Activated T-helper 1 cell treated with Interleukin-2 at 50 U/mL for 16 hours (primary cell): ENCODE measurements at places on chromosomes 3 and 15.

DNA sequence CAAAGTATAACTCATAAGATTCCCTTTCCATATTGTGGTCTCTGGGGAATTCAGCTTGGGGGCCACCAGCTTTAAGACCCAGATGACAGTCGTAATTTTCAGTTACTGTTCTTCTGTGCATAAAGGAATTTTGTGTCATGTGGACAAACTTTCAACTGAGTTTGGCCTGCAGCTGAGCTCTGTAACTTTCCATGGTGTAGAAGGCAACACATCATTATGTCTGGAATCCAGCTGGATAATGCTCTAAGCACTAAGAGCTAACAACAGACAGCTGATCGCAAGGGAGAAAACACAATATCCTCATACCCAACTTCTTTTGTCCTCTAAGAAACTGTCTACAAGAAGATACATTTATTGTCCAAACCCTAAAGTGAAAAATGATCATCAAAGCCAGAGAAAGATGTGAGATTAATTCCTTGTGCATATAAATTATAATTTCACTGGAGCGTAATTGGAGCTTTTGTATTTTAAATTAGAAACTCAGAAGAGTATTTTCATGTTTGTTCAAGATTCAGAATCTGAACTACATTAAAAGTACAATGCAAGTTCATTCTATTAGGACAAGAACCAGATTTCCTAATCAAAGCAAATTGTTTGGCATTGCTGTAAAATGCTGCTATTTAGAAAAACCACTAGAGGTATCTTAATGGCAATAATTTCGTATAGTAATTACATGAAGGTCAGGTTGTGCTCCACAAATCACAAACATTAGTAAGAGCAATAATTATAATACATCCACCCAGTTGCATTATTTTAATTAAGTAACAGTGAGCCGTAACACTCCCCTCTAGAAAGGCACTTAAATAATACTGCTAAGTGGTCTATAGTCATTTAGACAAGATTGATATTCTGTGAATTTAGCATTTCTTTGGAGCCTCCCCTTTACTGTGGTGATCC, 218.8 kb downstream of the ATP8B4 start:
- DNase-seq = no peak

- DNase-seq = no peak
These were observed 640 bp downstream of the MB21D2 start for GRCh38 chr3:192917028-192917403.

DNA sequence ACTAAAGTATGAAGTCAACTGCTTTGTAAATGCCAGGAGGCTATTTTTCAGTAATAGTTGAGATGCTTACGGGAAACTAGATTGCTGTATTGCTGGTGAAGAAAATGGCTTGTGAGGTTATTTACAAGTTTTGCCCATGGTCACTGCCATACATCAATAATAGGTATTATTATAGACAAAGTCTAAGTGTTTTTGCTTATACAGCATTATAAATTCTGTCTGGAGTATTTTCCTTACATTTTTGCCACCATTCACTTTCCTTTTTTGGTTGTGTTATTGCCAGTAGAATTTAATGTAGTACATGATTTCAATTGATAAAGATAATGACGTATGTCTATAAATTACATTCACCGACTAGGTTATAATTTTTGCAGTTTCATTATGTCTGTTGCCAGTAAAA, 114.2 kb downstream of the CDIN1 start:
- DNase-seq = no peak

DNA sequence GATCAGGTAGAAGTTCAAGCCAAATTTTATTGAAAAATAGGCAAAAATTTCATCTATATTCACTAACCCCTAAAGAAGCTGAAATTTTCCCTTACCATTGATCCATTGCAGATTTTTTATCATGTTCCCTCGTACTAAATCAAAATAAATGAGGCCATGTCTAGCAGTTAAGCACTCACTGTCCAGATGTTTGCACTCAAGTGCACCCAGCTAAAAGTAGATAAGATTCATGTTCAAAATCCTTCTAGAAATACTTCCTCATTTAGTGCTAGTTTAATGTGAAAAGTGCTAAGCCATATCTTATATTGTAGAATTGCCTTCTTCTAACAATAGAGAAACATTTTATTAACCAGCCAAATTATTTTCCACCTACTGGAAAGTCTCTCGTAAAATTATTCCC, 164.7 kb upstream of the UBE2E2 start:
- DNase-seq = no peak

- no peak for DNase-seq
These were observed 494.1 kb upstream of the DPH6 start for GRCh38 chr15:36039996-36040572.

- DNase-seq = no peak
These were observed 266.2 kb downstream of the LSAMP start for GRCh38 chr3:116179091-116179490.

DNA sequence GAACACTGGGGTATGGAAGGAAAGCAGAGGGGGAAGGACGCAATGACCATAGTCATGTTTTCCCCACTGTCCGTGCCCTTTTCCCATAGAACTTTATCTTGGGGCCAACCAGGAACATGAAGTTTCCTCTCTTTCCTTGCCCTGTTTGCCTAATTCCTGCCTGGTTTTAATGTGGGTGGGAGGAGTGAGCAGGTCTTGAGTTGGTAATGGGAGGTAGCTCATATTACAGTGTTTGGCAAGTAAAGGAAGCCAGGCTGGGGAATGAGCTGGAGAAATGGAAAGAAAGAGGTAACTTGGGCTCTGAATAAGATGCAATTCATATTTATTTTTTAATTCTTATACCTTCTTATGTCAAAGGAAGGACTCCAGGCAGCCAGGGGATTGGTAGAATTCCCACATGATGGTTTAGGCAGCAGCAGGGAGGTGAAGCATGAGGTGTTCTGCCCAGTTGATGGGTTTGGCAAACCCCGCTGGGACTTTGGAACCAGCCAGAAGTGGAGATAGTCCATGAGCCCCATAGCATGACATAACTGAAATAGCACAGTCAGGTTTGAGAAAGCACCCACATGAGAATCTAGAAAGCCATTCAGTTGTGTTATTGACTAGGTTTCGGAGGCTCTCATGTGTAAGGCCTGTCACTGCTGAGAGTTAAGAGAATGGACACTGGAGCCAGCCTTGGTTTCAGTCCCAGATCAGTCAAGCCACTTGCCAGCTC, 60.0 kb downstream of the CCK start:
- DNase-seq = no peak

DNA sequence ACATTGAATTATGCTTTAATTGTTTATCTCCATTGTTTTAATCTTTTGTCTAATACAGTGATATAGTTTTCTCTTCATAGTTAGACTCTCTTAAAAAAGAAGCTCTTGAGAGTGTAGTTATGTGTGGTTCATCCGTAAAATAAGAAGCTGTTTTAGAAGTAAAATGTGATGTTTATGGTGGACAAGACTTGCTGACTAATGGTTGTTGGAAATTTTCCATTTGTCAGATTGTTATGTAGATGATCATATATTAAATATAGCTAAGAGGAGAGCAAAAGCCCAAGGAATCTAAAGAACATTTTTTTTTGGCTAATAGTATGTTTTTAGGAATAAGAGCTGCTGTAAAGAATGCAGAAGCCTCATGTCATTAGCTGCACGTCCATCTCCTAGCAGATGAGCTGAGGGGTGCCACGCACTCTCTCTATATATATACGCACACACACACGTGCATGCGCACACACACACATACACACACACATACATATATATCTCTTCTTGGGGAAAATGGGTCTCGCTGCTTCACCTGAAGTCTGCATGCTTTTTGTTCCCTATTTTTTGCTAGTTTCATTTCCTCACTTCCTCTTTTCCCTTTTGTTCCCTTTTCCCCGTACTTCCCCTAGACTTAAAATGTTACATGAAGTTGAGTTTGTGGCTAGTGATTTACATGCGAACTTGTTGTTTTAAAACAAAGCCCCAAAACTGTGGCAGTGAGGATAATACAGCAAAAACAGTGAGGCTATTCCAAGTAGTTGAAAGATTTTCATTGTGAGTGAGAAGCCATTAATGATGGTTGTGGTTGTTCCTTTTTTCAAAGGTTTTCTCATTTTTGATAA, 107.8 kb downstream of the MBNL1 start:
- no peak for DNase-seq

GRCh38 chr3:19348941-19349564, 200.7 kb downstream of the KCNH8 start:
- DNase-seq = no peak

- DNase-seq = no peak
These were observed 20.2 kb downstream of the MAGEF1 start for GRCh38 chr3:184691397-184692231.

GRCh38 chr3:78912259-78912658, 855.5 kb downstream of the ROBO1 start:
- DNase-seq = no peak

- DNase-seq = no peak
These were observed 45.3 kb downstream of the SEMA6D start for GRCh38 chr15:47762621-47763020.
